PC-3 (cell line): ENCODE measurements at places on chromosomes 2 and 18. TPM values are rescaled to one million over a fixed set of nuclear protein-coding genes. Genes with fewer than 3 reads are reported as not detected.

DNA sequence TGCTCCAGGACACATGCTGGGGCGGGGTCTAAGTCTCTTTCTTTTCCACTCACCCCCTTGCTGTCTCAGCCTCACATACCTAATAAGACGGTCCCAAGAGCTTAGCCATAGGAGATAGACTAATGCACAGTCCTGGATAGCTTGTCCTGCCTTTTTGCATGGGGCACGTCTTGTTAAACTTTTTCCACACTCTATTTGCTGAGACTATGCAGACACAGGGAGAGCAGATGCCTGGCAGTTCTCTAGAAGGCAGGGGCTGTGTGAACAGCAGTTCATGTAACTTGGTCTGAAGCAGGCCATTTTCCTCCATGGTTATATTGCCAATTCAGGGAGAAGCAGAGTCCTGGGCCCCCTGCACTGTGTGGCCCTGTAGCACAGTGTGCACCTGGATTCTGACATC, 142.1 kb downstream of the SEPTIN10 start:
- DNase-seq = no peak

- no peak for DNase-seq
Measured at GRCh38 chr2:85413592-85414420, 3.6 kb upstream of the CAPG start.

- peak; percentile 47 for DNase-seq
Measured at GRCh38 chr2:74856004-74856578, 22.2 kb downstream of the HK2 start.

The PSMA8 gene
- total RNA-seq = not detected in 2 replicates

GRCh38 chr18:61926532-61926931, 33.7 kb upstream of the RNF152 start:
- no peak for DNase-seq
